ENCODE measurements at places on chromosomes 6 and 20. TPM values are rescaled to one million over a fixed set of nuclear protein-coding genes. Genes with fewer than 3 reads are reported as not detected.

DNA sequence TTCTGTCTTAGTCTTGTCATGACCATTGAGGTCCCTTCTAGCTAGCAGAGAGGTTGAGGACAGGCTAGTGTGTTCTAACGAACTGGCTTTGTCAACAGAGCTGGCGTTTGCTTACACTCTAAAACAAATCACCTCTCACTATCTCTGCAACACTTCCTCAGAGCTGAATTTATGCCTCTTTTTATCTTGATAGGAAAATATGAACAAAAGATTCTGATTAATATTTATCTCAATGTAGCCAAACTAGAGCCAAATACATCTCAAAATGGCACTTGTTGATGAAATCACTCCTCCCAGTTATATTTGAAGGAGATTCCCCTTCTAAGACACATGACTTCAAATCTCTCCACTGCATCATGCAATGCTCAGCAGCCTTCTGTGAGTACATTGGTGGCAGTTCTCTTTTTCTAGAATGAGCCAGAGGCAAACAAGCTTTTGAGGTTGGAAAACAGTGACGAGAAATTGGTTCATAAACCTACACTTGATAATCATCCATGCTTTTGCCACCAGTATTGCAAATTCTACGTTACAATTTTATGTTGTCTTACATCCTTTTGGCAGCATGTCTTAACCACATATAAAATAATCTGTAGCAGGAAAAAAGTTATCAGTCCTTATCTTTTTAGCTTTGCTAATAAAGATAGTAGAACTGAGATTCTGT lies 615.7 kb upstream of the CITED2 start:
- DNase-seq: no peak

Gene NOX3
- not detected for total RNA-seq

- no peak for DNase-seq
Observed at GRCh38 chr20:50434653-50435396, 75.4 kb upstream of the PTPN1 start.

DNA sequence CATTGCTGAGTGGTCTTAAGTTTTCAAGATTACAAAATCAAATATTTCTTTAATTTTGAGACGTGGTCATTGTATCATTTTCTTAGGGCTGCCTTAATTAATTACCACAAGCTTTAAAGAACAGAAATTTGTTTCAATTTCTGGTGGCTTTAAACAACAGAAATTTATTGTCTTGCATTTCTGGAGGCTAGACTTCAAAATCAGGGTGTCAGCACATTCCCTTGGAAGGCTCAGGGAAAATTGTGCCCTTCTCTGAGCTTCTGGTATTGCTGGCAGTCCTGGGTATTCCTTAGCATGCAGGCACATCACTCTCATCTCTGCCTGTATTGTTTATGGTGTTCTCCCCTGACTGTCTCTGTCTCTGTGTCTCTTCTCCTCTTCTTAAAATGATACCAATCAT lies 76.0 kb upstream of the PCSK2 start:
- DNase-seq: no peak

Gene BTN1A1
- not detected for total RNA-seq

Gene PTCRA
- not detected for total RNA-seq

DNA sequence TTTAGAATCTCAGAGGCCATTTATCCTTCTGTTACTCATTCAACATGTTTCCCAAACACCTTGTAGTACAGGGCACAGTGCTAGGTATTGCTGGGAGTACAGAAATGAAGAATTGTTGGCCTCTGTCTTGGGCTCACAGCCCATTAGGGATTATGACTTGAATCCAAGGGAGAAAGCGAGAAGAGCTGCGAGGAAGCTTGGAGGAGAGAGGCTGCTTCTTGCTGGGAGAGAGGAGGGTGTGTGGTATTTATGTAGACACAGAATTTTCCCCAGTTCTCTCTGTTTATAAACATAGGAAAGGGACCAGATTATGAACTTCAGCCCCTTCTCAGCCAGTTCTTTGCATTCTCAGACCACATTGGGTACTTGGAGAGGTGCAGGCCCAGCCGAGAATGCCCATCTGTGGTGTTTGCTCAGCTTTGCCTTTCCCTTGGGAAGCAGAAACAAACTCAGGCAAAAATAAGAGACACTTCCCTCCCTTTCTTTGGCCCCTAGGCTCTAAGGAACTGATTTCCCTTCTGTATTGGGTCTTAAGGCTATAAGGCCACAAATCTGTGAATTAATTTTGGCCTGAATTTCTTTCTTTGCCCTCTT lies 17.9 kb downstream of the CHMP4B start:
- no peak for DNase-seq

- DNase-seq: peak; percentile 89
Observed at GRCh38 chr6:33744001-33744848, 2.5 kb downstream of the IP6K3 start.

Gene ENPP1
- total RNA-seq: 9.7 TPM

Gene TNF
- 0.19 TPM for total RNA-seq

- no peak for DNase-seq
Observed at GRCh38 chr6:135837735-135838449, 13.6 kb upstream of the PDE7B start.

- DNase-seq: peak; percentile 12
Observed at GRCh38 chr6:108002365-108003221, 44.6 kb upstream of the SEC63 start.
